B cell (primary cell): ENCODE measurements at places on chromosomes 13 and 19.

DNA sequence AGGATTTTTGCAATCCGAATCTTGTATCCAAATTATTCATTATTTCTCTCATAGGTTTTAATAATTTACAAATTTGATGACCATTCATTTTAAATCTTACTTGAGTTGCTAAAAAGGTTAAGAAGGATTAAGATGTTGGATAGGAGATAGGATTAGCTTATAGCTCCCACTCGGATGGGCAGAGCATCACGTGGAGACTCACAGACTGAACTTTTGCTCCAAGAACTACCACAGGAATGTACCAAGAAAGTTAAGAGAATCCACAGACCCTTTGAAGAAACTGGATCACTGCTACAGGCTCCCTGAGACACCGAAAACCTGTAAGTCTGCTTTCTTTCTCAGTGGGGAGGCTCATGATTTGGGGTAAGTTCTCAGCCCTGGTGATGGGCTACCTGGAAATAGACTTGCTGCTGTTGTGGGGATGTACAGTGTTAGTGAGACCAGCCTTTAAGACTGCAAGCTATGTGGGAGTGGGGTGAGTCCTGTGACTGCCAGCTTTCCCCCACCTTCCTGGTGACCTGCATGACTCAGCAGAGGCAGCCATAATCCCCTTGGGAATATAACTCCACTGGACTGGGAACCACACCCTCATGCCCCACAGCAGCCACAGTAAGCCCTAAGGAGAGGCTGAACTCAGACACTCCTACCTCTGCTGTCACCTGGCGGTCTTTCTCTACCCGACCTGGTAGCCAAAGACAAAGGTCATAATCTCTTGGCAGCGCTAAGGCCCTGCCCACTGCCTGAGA, 1458.0 kb downstream of the OLFM4 start:
- DNase-seq, result no peak

DNA sequence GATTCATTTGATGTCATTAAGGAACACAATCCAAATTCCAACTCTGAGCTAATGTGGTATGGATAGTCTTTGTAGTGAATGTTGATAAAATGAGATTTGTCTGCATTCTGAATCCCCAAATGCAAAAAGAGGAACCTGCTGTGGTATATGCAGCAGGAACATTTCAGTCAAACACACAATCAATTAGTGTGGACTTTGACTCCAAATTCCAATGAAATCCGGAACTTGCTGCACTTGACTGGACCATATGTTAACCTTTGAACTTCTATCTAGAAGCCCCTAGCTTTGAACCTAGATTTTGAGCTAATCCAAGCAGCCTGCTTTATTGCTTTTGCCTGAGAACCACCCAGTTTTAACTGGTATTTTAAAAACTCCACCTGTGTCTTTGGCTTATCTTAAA, 341.3 kb downstream of the SPRY2 start:
- no peak for DNase-seq

DNA sequence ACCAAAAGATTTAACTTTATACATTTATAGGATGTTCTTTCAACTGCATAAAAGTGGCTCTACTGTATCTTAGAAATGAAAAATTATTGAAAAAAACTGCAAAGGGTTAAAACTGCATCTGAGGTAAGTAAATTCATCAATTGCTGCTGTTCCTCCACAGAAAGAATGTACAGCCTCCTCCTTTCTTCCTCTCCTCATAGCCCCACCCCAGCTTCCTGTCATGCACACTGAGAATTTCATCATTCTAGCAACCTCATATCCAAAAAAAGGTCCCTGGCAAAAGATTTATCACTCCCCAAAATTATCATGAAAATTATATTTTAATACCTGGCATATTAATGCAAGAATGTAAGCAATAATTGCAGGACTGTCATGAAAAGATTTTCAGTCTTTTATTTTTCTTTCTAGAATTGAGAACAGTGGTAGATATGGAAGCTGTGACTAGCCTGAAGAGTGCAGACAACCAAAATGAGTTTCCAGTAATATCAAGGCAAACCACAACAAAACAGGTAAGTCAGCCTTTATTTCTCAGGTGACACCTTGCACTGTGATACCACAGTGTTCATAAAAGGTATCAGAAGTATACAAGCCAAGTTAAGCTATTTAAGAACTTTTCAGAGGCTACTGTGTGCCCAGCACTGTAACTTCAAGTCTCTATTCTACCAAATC, 110.8 kb downstream of the SUCLA2 start:
- DNase-seq, result no peak

GRCh38 chr19:478236-478903, 17.5 kb upstream of the SHC2 start:
- no peak for DNase-seq

- no peak for DNase-seq
Observed at GRCh38 chr19:7600721-7601120, 5.1 kb downstream of the CAMSAP3 start.

DNA sequence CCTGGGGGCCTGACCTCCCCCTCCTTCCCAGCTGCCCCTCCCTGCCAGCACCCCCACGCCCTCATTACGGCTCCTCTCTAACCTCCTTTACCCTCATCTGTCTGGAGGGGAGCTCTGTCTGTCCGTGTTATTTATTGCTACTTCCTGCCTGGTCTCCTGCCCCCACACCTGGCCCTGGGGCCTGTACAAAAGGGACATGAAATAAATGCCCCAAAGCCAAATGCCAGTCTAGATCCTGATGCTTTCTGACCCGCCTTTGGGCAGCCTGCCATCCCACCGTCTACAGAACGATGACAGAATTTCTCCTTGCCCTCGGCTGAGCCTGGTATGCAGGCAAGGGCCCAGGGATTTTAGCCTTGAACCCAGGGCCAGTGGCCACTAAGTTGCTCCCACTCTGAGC, 15.4 kb upstream of the CD22 start:
- no peak for DNase-seq

DNA sequence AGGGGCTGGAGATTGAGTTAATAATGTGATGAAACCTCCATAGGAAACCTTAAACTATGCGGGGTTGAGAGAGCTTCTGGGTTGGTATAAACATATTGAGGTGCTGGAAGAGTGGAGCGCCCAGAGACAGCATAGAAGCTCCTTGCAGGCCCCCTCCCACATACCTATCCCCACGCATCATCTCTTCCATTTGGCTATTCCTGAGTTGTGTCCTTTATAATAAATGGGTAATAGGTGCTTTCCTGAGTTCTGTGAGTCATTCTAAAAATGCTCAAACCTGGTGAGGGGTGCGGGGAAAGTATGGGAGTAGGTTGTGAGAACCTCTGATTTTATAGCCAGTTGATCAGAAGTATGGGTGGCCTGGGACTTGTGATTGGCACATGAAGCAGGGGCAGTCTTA, 14.6 kb downstream of the CCDC122 start:
- DNase-seq, result no peak
